IMR-90 (cell line): ENCODE measurements at places on chromosomes 16 and 17. TPM values are rescaled to one million over a fixed set of nuclear protein-coding genes. Genes with fewer than 3 reads are reported as not detected.
A peak's percentile ranks its signal among the peaks of the same experiment; 100 is the strongest.

The GSPT1 gene
- 84.8 and 121 TPM in 2 replicates for total RNA-seq

- H3K36me3 ChIP-seq, result no peaks in the 10 kb centered on the region
- no peaks in the 10 kb centered on the region for H3K4me1 ChIP-seq
- H3K27me3 ChIP-seq, result no peaks in the 10 kb centered on the region
- no peak overlapping the region for H3K27ac ChIP-seq
- DNase-seq, result no peak
Observed at GRCh38 chr16:10325783-10326543, 59.9 kb upstream of the ATF7IP2 start.

The PHAF1 gene
- total RNA-seq, result 13.1 and 14.0 TPM in 2 replicates

The DPEP3 gene
- total RNA-seq, result not detected in 2 replicates

GRCh38 chr17:73827627-73828291 lies 183.5 kb upstream of the SDK2 start:
- H3K4me3 ChIP-seq, result no peak overlapping the region
- H3K36me3 ChIP-seq, result no peaks in the 10 kb centered on the region
- no peak overlapping the region for H3K27ac ChIP-seq
- no peak for DNase-seq
- no peaks in the 10 kb centered on the region for H3K4me1 ChIP-seq

The ITGAD gene
- total RNA-seq, result not detected in 2 replicates

DNA sequence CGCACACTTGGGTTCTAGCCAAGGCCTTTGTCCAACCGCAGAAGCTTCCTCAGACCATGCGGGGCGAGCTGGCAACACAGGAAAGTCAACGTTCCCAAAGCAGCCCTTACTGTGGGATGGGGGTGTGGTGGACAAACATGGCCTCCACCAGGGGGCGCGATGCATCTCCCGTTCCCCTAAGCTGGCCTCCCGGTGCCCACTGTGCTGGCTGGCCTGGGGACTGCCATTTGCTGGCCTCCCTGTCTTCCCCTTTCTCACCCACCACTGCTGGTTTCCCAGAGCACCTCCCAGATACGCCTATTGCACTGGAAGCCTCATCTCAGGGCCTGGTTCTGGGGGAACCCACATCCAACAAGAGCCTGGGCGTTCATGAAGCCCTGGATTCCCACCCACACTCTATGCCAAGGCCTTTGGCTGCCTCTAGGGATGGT lies 145.3 kb downstream of the IRF8 start:
- DNase-seq, result peak; percentile 64
- H3K4me1 ChIP-seq, result no peaks in the 10 kb centered on the region; the same call in 1 of the 2 replicates
- H3K4me3 ChIP-seq, result no peak overlapping the region
- H3K36me3 ChIP-seq, result no peaks in the 10 kb centered on the region

The SCARF1 gene
- 0.18 and 0.28 TPM in 2 replicates for total RNA-seq

The CNGB1 gene
- total RNA-seq, result not detected in 2 replicates

DNA sequence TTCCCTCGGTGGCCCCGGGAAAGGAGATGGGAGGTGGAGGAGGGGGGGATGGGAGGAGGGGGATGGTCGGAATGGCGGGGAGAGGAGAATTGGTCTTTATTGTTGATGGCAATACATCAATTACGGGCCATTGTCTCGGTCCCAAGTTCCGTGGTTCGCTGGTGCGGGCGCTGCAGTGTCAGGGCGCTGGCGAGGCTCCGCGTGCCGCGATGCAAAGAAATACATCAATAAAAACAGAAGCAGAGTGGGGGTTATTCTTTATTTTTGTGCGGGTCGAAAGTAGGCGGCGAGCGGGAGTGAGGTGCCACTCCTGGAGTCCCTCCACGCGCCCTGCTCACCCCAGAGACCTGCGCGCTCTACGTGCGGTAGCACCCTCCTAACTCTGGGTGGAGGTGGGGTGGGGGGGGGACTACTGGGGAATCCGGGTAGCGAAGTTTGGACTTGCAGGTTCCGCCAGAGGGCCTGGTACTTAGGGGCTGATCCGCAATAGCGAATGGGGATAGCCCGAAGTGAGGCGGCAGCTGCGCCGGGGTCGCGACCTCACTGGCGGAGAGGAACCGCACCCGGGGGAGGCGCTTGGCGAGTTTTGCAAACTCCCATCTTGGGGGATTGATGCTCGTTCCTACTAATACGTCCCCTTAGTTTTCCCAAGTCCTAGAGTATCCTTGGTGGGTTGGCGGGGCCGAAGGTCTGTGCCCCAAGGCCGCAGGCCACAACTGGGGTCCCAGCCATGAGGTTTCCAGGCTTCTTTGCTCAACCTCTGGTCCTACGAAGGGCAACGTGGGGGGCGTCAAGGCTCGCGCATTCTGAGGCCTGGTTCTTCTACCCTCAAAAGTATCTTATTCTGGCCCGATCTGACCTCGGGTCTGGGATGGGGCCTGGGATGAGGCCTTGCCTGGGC lies 3.5 kb upstream of the SALL1 start:
- H3K27ac ChIP-seq, result peak overlapping the region; percentile 90
- H3K4me3 ChIP-seq, result peak overlapping the region; percentile 32
- no peak for DNase-seq
- H3K36me3 ChIP-seq, result no peaks in the 10 kb centered on the region
- H3K27me3 ChIP-seq, result peaks cover 3% of the 10 kb centered on the region; the same call in 1 of the 2 replicates

The DNAH17 gene
- total RNA-seq, result not detected in 2 replicates

- H3K27ac ChIP-seq, result no peak overlapping the region
- peaks cover 30% of the 10 kb centered on the region; the same call in 1 of the 2 replicates for H3K36me3 ChIP-seq
Observed at GRCh38 chr17:1727876-1728630, 3.5 kb downstream of the WDR81 start.

DNA sequence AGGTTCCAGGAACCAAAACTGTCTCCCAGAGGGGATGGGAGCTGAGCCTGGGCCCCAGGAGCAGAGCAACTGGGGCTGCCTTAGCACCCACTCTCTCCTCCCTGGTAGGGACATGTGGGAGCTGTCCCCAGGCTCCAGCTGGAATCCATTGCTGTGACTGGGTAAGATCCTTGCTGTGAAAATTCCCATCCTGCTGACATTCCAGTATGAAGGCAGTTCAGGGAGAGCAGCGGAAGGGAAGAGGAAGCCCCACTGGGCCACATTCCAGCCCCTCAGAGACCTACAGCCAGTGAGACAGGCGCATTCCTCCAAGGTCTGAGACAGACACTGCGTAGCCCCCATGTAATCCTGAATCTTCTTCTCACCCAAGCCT lies 24.2 kb downstream of the MYO18A start:
- H3K4me1 ChIP-seq, result peaks cover 69% of the 10 kb centered on the region
- H3K36me3 ChIP-seq, result no peaks in the 10 kb centered on the region
- DNase-seq, result peak; percentile 68

DNA sequence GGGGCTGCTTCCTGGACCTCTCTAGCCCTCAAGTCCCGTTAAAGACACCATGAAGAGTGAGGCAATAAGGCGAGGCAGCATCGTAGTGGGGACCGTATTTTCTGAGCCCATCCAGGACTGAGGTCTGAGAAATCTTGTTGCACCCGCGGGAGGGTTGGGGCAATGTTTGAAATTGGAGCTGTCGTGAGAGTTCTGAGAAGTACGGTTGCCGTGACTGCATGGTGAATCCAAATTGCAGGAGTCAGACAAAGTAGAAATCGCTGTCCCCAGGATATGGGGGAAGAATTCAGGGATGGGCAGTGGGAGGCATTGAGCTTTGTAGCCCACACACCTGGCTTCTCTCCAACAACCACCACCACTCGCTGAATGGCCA lies 42.0 kb upstream of the RPL38 start:
- DNase-seq, result no peak
- no peaks in the 10 kb centered on the region for H3K36me3 ChIP-seq
- no peaks in the 10 kb centered on the region for H3K27me3 ChIP-seq

- H3K27me3 ChIP-seq, result no peaks in the 10 kb centered on the region
- no peak for DNase-seq
- no peaks in the 10 kb centered on the region for H3K36me3 ChIP-seq
- H3K27ac ChIP-seq, result no peak overlapping the region
Observed at GRCh38 chr16:55146966-55147365, 177.0 kb upstream of the IRX6 start.

The SPATA22 gene
- total RNA-seq, result 0.18 and 0.28 TPM in 2 replicates

DNA sequence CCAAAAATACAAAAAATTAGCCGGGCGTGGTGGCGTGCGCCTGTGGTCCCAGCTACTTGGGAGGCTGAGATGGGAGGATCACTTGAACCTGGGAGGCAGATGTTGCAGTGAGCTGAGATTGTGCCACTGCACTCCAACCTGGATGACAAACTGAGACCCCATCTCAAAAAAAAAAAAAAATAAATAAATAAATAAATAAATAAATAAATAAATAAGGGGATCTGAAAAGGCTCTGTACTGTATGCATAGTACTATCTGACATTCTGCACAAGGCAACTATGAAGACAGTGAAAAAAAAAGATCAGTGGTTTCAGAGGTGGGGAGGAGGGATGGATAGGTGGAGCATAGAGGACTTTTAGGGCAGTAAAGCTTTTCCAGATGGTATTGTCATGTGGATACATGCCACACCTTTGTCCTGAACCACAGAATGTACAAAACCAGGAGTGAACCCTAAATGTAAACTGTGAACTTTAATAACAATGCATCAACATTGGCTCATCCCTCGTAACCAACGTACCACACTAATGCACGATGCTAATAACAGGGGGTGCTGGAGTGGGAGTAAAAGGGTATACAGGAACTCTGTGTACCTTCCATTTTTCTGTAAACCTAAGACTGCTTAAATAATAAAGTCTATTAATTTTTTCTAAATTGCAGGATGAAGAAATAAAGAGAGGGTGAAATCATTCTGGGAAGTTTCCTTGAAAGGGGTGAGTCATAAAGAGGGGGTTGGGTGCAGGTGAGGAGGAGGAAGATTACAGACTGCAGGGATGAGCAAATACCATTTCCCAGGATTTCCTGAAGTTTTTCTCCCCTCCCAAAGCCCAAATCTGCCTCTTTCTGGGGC lies 155.8 kb upstream of the SDK2 start:
- no peaks in the 10 kb centered on the region for H3K27me3 ChIP-seq
- no peak overlapping the region for H3K27ac ChIP-seq
- H3K36me3 ChIP-seq, result no peaks in the 10 kb centered on the region
- no peak overlapping the region for H3K4me3 ChIP-seq
- H3K4me1 ChIP-seq, result no peaks in the 10 kb centered on the region
- DNase-seq, result no peak

DNA sequence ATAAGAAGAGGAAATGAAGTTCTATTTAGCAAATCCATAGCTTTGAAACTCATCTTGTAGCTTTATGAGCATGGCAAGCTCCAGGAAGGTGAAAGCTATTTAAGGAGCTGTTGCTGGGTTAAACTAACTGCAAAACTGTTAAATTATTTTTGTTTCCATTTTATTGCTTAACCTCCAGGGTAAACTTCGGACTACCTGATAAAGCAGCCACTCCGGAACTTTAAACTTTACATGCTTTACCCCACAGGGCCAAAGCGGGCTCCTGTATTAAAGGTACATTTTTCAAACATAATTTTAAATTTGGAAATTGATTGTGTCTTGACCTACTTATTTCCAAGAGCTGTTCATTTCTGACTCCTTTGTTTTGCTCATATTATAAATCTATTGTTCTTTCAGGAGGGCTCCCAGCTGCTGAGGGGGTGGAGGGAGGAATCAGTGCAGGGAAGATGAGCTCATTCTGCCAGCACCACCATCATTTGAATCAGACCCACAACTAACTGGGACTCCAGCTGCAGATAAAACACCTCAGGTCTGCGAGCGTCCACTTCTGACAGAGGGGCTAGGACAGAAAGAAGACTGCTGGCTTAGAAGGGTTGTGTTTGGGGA lies 157.9 kb downstream of the IRX3 start:
- no peaks in the 10 kb centered on the region for H3K36me3 ChIP-seq
- no peaks in the 10 kb centered on the region for H3K4me1 ChIP-seq
- no peak for DNase-seq
- H3K27ac ChIP-seq, result no peak overlapping the region
- H3K27me3 ChIP-seq, result peaks cover 8% of the 10 kb centered on the region

DNA sequence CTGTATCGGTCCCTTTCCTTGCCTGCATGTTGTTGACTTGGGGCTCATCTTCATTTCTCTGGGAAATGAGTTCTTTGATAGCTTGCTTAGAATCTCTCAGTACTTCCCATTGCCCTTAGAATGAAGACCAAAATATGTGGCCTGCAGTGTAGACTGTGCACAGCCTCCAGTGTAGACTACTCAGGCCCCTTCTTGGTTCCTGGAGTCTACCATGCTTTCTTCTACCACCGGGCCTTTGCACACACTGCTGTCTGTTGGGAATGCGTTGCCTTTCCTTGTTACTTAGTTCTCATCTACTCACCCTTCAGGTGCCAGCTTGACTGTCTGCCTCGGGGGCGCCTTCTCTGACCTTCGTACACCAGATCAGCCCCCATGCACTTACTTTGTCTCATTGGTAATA lies 82.0 kb downstream of the ABCC1 start:
- peaks cover 65% of the 10 kb centered on the region for H3K36me3 ChIP-seq
- no peaks in the 10 kb centered on the region for H3K27me3 ChIP-seq
- DNase-seq, result no peak
- H3K4me1 ChIP-seq, result peaks cover 31% of the 10 kb centered on the region
- peak overlapping the region; percentile 96; the same call in 1 of the 2 replicates for H3K27ac ChIP-seq

- H3K27me3 ChIP-seq, result no peaks in the 10 kb centered on the region
- DNase-seq, result no peak
- no peak overlapping the region for H3K27ac ChIP-seq
- no peak overlapping the region for H3K4me3 ChIP-seq
- H3K4me1 ChIP-seq, result peaks cover 4% of the 10 kb centered on the region; the same call in 1 of the 2 replicates
- H3K36me3 ChIP-seq, result no peaks in the 10 kb centered on the region
Observed at GRCh38 chr17:27336184-27336583, 42.3 kb downstream of the WSB1 start.

The SP6 gene
- under 0.01 TPM in 2 replicates for total RNA-seq
